ENCODE measurements at places on chromosomes 1 and 21. TPM values are rescaled to one million over a fixed set of nuclear protein-coding genes. Genes with fewer than 3 reads are reported as not detected.
A peak's percentile ranks its signal among the peaks of the same experiment; 100 is the strongest.

GRCh38 chr21:28257276-28257675 is 735.4 kb downstream of the LTN1 start:
- DNase-seq: no peak

DNA sequence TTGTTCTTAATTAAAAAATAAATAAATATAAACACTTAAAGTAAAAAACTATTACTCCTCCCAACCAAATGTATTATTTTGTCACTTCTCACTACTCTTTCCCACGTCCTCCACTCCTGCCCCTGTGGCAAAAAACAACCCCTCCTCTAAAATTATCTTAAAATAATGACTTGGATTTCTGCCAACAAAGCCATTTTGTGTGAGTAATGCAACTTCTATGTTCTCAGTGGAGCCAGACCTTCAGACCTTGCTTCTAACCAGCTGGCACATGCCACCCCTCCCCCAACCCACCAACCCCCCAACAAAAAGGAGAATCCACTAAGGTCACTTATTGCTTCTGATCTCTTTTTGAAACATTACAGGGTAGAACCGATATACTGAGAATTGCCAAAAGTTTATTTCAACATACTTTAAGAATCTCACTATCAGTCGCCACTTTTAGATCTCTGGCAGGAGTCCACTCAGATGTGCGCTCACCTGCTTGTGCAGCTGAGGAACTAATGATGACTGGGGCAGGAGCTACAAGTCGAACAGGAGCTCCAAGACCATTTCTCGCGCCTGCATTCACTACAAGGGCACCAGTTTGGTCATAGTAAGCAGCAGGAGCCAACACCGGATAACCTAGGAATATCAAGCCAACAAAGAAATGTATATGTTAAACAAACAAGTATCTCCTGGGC is 58.3 kb upstream of the SDC3 start:
- DNase-seq: no peak

PLEKHA6 gene
- total RNA-seq: 76.7 TPM

GRCh38 chr1:32886828-32887414 is 630 bp downstream of the HPCA start:
- DNase-seq: no peak

- peak; percentile 61 for DNase-seq
Observed at GRCh38 chr1:112706505-112707220, at the start of gene RHOC. Gene RHOC (minus strand): TSS chr1:112707127. CDS start chr1:112703799, 3,328 bp downstream.

HSPA6 gene
- total RNA-seq: 0.70 TPM

DNA sequence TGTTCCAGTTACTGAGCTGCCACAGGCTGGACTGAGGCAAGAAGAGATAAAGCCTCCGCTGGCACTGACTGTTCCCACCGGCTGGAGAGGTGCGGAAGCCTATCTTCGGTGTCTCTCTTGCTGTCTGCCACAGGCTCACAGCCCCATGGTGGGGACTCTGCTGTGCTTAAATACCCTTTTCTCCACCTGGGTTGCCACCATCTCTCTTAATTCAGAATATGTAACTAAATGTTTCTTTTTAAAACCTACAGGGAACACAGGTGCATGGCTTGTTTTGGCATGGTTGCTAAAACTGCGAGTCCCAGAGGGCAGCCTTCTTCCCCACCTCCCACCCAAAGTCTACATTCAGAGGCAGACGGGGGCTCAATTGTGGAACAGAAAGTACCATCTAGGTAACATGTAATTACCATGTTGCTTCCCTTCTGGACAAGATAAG is 8.1 kb upstream of the LBR start:
- DNase-seq: no peak

- DNase-seq: no peak
Observed at GRCh38 chr1:191963781-191964455, 194.3 kb upstream of the RGS18 start.

GRCh38 chr1:165068741-165069140 is 287.8 kb downstream of the LMX1A start:
- no peak for DNase-seq

- DNase-seq: no peak
Observed at GRCh38 chr1:169098380-169098779, 8.1 kb upstream of the ATP1B1 start.

DNA sequence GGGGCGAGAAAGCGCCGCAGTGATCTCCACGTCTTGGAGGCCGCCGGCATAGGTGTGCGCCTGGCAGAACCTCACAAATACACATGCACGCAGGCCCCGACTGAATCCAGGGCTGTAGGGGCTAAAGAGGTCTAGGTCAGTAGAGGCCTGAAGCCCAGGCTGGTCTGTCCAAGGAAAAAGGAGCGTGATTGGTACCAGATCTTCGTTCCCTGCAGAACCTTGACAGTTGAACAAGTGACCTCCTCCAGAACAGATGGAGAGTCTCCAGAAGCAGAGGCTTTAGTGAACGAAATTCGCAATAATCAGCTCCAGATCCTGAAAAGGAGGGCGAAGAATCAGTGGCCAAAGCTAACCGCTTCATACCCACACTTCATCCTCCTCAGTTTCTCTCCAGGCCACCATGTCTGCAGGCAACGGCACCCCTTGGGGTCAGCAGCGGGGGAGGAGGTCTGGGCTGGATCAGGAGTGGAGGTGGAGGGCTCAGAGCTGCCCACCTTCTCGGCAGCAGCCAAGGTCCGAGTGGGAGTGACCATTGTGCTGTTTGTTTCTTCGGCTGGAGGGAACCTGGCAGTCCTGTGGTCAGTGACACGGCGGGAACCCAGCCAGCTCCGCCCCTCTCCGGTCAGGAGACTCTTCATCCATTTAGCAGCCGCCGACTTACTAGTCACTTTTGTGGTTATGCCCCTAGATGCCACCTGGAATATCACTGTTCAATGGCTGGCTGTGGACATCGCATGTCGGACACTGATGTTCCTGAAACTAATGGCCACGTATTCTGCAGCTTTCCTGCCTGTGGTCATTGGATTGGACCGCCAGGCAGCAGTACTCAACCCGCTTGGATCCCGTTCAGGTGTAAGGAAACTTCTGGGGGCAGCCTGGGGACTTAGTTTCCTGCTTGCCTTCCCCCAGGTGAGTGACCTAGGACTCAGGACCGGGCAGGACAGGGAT is 749 bp upstream of the PEX11B start:
- DNase-seq: peak; percentile 71

KCNJ9 gene
- not detected for total RNA-seq

ANXA9 gene
- total RNA-seq: 49.4 TPM

AZIN2 gene
- total RNA-seq: 0.13 TPM

GRCh38 chr1:237507005-237507404 is 383.7 kb downstream of the ZP4 start:
- no peak for DNase-seq

- peak; percentile 30 for DNase-seq
Observed at GRCh38 chr1:184905601-184906322, 68.5 kb downstream of the NIBAN1 start.

SPRR2E gene
- not detected for total RNA-seq

S100A4 gene
- 694 TPM for total RNA-seq

- DNase-seq: no peak
Observed at GRCh38 chr1:18387307-18387706, 93.4 kb upstream of the KLHDC7A start.

DNA sequence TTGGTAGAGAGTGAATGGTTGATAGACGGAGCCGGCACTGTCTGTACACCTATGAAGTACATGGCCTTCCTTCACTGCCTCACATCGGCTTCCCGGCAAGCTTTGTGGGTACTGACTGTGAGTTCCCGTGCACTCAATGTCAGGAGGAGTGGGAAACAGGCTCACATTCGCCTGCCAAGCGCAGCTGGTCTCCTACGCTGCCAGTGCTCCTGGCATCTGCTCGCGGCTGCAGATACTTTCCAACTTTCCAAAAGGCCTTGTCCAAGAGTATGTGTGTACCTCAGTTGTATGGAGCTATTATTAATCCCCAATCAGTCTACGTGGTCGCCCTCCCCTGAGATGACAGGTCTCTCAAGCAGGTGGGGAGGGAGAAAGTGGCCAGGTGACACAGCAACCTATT is 180.8 kb downstream of the ZSCAN20 start:
- DNase-seq: no peak

RHD gene
- total RNA-seq: 0.66 TPM

PLA2G2C gene
- not detected for total RNA-seq

DNA sequence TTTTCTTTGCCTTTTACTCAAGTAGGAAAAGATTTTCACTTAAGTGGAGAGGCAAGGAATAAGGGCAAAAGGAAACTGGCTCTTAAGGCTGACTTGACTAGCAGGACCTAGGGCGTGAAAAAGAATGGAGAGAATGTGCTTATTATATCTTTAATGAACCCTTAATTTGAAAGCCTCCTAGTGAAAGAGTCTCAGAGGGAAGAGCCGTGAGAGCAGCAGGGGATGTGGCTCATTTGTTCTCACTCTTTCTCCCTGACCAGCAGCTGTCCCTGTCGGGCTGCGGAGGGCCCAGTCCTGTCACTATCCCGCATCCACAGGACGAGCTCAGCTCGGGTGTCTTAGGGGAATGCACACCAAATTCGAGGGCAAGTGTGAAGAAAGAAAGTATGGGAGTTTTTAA is 180.1 kb downstream of the EDEM3 start:
- no peak for DNase-seq

SDC3 gene
- total RNA-seq: 0.42 TPM

DNA sequence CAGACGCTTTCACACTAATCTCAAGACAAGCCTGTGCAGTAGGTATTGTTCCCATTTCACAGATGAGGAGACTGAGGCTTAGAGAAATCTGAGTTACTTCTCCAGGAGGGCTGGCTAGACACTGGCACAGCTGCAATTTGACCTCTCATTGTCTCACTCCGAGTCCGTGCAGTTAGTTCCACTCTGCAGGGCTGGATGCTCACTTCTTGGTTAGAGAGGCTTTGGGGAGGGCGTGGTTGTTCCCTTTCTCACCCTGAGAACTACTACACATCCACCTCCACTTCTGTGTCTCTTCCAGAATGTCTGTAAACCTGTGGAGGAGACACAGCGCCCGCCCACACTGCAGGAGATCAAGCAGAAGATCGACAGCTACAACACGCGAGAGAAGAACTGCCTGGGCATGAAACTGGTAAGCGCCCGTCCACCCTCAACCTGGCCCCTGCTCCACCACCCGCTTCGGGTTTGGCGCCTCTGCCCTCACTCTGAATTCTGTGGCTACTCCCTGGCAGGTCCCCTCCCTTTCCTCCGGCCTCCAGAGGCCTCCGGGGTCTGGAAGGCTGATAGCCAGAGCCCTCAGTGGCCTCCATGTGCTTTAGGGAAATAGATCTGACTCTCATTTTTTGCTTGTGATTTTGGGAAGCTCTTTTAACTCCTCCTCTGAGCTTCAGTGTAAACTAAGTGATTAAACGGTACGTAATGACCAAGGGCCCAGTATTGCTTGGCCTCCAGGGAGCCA is 29.1 kb downstream of the EIF2D start:
- DNase-seq: no peak

RGS8 gene
- total RNA-seq: not detected

DNA sequence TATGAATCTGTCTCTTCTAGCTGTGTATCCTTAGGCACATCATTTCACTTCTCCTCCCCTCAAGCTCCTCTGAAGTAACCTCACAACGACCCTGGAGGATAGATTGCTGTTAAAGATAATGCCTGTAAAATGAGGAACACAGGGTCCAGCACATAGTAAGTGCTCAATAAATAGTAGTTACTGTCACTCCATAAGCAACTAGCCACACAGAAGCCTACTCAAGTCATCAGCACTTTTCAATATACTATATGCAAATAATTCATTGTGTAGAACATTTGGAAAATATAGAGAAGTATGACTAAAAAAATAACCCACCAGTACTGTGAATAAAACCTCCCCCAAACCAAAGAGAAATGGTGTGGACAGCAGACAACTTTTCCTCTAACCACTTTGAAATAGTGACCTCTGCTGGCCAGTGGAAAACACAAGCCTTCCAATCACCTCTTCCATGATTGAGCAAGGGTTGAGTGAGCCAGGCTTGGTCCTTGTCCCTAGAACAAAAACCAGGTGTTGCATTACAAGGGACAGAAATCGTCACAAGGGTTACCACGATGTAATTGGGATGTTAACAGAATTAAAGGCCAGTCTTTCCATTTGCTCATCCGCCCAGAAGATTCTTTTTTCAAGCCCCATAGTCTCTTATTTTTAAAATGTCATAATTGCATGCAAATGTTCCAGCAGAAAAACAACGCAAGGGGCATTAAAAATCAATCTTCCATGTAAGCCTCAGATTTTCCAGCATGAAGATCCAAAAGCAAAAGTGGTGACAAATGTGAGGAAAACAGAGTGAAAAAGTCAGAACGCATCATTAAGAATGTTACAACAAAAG is 15.7 kb upstream of the GLIS1 start:
- DNase-seq: peak; percentile 62

DNA sequence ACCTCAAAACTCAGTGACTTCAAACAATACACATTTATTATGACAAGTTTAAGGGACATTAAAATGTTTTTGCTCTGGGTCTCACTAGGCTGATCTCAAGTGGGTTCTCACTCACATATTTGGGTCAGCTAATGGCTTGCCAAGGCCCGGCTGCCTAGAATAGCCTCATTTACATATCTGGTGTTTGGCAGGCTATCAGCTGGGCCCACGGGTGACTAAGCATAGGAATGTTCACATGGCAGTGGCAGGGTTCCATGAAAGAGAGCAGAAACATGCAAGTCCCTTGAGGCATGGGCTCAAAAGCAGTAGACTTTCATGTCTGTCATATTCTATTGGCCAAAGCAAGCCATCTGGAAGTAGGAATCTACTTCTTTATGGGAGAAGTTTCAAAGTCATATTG is 492.6 kb downstream of the KCNT2 start:
- no peak for DNase-seq

DNA sequence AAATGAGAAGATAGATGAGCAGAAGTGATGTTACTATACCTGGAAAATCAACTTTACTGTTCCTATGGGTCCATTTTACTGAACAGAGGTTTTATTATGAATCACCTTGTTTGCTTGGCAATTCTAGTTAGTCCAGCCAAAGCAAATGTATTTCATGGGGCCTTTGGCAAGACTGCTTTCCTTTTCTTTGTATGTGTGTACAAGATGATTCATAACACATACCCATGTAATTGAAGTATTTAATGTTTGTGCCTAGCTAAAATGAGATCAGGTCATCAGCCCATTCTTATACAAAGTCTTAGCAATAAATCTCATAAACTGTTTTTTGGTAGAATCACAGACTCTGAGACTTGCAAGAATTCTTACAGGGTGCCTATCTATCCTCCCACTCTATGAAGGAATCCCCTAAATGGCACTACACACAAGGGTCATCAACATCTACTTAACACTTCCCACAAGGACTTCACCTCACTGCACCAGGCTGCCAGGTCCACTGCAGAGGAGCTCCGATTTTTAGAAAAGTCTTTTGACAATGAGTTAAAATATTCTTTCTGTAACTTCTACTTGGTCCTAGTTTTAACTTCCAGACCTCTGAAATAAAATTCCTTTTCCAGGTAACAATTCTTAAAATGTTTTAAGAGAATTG is 58.5 kb downstream of the LPAR3 start:
- DNase-seq: peak; percentile 48

GLIS1 gene
- not detected for total RNA-seq

- no peak for DNase-seq
Observed at GRCh38 chr1:5161372-5161771, 507.0 kb downstream of the AJAP1 start.

DNA sequence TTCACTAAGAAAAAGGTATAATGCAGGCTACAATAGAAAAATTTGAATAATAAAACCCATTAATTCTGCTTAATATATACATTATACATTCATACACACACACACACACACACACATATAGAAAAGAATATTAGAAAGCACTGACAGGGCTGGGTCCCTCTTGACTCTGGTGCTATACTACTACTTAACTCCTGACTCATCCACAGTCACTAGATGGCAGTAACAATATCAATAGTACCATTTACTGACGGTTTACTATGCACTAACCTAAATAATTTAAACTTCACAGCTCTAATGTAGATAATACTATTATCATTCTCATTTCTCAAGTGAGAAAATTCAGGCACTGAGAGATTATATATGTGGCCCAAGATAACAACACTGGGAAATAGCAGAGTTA is 87.5 kb downstream of the COP1 start:
- DNase-seq: peak; percentile 34
